ENCODE measurements at places on chromosomes 4 and X.

DNA sequence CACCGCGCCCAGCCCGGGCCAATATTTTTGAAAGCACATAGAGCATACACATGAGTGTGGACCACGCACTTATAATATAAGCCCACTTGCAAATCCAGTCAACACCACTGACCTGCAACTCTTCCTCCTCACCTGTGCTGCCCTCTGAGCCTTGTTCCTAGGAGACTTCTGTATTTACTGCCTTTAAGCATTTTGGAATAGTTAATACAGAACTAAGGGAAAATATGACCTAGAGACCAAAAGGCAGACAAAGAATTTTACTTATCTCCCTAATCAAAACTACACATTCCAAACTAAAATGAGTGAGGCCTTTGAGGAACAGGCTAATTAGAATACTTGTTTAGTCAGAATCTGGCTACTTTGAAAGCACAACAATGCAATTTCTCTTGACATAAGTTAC is 89.1 kb downstream of the RELL1 start:
- no peak for DNase-seq

GRCh38 chr4:156303708-156304107 is 350.0 kb upstream of the CTSO start:
- DNase-seq: no peak

GRCh38 chr4:65242156-65242846 is 428.0 kb downstream of the EPHA5 start:
- no peak for DNase-seq

DNA sequence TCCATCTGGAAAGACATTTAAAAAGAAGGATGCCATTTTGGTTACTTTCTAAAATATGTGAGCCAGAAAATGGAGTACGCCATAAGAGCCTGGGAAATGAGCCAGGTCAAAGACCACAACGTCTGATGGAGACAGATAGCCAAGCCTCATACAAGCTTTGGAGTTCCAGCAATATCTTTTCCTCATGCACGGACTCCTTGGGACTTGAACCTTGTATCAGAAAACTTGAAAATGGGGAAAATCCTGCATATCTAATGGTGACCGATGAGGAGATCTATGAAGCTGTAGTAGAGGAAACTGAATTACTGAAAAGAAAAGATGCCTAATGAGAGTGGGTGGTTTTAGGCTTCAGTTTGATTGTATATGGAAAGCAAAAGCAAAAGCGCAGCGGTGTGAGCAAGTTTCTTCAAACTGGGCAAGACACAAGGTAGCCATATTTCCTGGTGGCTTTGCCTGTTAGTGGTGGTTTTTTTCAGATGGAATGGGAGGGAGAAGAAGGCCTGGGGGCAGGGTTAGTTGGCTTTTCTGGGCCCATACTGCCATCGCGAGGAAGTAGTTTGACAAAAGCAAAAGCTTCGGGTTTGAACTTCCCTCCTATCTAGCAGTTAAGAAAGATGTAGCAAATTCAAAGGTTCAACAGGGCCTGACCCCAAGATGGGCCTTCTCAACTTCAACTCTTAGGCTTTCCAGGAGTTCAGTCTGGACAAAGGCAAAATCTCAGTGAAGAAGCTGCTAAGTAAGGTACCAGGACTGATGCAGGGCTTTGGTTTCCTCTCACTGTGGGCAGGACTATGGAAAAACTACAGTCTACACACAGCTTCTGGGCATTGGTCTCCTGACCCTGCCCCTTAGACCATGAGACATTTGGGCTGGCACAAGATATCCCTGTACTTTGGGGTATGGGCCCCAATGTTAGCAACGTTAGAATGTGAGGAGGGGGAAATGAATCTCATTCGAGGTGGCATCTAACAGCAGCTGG is 210.0 kb upstream of the STK26 start:
- peak; percentile 18 for DNase-seq
